ENCODE measurements at places on chromosomes 3 and 15.

DNA sequence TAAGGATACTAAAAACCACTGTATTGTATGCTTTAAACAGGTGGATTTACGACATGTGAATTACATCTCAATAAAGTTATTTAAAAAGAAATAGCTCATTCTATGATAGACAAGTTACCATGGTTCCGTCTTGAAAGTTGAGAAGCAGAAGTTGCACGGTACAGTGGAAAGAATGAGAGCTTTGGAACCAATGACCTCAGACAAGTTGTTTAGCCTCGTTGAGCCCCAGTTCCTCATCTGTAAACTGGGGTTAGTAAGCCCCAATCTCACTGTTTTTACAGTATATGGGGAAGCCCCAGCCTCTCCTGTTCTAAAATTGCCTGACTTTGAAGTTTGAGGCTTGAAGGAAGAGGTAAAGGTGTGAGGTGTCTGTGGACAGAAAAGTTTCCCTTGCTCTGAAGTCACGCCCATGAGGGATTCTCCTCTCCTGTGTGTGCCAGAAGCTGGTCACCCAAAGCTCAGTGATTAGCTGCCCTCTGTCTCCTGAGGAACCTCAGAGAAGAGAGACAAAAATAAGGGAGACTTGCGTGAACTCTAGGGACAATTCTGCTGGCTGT is 10.0 kb downstream of the CRYGS start:
- DNase-seq: no peak

DNA sequence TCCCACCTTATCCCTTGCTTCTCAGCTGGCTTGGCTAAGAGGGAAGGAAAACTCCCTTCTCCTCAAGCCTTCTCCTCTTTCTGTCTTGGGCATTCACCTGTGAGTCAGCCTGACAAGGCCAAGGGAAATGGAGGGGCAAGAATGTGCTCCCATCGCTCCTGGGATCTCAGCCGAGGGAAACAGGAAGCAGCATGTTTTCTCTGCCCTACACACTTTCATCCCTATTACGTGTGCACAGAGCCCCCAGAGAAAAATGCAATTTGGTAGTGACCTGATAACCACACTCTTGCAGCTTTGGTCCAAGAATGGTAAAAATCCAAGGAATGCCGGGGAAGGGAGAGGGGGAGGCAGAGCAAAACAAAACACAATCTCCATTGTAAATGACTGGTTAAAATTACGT is 32.9 kb upstream of the MTMR10 start:
- DNase-seq: no peak

GRCh38 chr3:45109771-45110508 is 36.2 kb downstream of the CDCP1 start:
- DNase-seq: no peak

DNA sequence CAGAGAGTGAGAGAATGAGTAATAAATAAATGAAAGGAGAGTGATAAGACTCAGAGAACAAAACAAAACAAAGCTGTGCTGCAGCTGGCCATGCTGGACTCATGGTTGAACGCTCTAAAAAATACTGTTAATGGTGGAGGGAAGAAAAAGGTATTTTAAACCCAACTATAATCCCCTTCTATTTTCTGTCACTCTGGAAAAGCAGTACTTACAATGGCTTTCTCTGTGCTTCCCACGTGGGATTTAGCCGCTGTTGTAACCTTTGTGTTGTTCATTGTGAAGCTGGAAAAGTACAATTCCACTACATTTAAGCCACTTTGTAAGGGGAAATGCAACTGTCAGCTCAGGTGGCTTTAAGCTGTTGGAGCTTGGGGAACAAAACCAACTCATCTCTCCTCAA is 917.7 kb downstream of the IGSF11 start:
- no peak for DNase-seq

- DNase-seq: no peak
Observed at GRCh38 chr3:50278123-50278879, 586 bp upstream of the LSMEM2 start.

GRCh38 chr3:173395412-173396181 is 1.9 kb upstream of the NLGN1 start:
- DNase-seq: peak; percentile 15

- DNase-seq: no peak
Observed at GRCh38 chr3:184040010-184040409, 8.5 kb downstream of the HTR3D start.

- no peak for DNase-seq
Observed at GRCh38 chr3:76456322-76456721, 583.6 kb upstream of the ROBO2 start.

DNA sequence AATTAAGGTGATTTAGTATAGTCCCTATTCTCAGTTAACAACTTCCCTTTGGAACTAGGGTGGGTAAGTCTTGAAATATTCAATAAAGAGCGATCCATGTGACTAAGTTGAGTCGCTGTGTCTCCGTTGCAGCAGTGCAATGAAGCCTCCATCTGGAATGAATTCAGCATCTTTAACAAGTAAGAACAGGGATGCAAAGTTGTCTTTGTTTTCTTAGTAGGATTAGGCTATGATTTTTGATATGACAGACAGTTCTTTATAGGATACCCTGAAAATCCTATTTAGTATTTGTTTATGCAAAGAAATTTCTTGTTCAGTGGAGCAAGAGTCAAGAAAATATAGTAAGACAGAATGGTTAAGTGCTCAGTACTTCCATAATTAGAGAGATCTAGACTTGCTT is 52.7 kb downstream of the RBMS3 start:
- DNase-seq: no peak

DNA sequence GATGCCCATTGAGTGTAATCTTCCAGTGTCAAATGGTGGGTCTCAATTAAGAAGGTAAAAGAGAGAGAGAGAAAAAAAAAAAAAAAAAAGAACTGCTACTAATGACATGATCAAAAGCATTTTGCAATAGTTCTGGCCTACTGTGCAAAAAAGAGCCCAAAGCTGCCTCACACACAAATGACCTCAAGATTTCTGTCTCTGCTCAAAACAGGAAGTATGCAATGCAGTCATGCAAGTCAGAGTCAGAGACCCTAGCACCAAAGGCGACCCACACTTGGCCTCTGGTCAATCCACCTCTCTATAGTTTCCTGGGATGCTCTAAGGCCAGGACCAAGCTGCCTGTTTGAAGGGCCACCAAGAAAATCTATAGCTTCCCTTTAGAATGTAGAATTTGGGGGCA is 323.5 kb downstream of the VPS13C start:
- DNase-seq: no peak

GRCh38 chr15:69074001-69074842 is 59.7 kb downstream of the NOX5 start:
- DNase-seq: no peak

DNA sequence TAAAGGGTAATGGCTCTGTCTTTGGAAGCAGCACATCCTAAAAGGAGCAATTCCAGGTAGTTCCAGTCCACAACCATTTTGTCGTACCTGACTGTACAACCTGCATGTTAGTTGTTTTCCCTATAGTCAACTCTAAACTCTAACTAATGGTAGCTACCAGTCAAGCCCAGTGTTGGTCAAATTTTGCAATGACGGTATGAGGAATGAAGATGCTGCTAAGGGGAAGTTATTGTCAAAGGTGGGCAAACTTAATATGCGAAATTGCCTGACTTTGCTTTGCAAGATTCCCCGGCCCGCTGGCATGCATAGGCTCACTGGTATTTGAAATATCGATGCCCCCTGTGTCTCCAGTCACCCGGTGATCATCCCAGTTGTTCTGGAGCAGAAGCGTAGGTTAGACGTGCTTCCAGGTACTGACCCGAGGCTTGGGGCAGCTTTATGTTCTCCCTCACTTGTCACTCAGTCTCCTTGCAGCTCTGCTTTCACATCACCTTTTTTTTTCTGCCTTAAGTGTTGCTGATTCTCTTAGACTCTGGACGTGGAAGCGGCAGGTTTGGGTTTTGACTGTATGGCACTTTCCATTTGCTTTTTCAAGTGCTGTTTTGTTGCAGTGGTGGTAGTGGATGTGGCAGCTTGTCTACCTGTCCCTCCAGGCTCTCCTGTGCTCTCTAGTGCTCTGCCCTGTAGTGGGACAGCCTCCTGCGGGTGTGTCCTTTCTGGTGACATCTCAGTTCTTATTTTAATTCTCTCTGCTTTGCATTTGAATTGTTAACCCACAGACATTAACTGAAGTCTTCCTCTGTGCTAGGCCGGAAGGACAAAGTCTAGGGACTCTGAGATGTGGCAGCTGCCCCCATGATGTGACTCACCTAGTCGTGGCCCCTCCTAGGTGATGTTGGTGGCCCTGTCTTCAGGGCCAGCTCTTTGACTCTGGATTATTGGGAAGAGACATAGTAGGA is 95.8 kb upstream of the UMPS start:
- no peak for DNase-seq

- DNase-seq: no peak
Observed at GRCh38 chr3:169104972-169105371, 558.5 kb downstream of the MECOM start.

DNA sequence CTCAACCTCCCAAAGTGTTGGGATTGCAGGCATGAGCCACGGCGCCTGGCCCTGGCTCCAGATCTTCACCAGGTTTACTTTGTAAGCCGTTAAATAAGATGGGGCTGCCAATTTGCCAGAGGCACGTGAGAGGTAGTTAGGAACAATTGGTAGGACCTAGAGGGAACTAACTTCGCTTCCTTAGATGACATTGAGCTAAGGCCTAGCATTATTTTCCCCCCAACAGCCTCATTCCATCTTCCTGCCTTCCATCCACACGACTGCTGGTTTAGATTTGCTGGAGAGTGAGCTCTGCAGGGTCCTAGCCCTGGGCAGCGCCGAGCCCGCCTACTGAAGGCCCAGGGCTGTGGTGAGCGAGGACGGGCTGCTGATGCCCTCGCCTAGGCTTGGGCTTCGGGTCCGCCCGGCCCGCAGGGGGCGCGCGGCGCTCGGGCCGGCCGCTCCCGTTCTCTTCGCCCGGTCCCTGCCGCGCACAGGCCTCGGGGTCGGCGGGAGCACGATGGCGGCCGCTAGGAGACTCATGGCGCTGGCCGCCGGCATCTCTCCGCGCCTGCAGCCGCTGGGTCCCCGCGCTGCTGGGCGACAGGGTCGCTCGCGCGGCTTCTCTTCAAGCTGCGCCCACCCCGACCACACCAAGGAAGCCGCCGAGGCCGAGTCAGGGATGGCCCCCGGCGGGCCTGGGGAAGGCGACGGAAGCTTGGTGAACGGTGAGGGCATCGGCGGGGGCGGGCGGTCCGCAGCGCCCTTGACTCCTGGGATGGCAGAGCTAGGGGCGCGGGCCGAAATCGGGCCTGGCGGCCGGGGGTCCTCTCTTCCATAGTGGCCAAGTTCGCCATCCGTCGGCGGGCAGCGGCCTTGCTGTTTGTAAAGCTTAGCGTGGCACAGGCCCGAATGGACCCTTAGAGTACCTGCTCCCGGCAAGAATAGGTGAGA is 21.9 kb downstream of the DHX30 start:
- peak; percentile 58 for DNase-seq

- no peak for DNase-seq
Observed at GRCh38 chr3:42123012-42123581, 31.9 kb downstream of the TRAK1 start.

DNA sequence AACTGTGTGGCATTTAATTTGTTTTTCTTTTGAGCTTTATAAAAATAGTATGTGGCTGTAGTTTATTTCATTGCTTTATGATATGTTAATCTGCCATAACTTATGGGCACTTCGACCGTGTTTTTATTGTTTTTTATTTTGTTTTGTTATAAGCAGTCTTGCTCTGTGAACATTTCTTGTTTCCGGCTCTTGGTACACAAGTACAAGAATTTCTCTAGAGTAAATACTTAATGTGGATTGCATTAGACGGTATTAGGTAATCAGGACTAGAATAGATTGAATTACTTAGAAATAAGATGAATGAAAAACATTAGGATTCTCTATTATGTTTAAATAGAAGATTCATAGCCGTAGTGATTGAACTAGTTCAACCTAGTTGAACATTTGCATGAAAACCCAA is 2.1 kb downstream of the ZFAND6 start:
- no peak for DNase-seq

DNA sequence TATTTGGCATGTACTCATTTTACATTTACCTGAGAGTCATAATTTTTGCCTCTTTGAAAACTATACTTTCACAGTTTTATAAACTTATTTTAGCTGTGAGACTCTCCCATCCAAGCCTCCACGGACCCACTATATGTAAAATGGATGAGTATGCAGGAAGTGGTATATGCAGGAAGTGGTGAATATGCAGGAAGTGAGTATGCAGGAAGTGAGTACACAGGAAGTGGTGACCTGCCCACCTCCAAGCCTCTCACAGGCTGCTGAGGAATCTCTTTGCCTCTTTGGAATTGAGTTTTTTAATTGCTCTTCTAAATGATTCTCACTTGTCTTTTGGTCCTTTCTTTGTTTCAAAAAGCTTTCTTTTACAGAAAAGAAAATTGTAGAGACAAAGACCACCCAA is 85.2 kb downstream of the KBTBD8 start:
- DNase-seq: peak; percentile 27

DNA sequence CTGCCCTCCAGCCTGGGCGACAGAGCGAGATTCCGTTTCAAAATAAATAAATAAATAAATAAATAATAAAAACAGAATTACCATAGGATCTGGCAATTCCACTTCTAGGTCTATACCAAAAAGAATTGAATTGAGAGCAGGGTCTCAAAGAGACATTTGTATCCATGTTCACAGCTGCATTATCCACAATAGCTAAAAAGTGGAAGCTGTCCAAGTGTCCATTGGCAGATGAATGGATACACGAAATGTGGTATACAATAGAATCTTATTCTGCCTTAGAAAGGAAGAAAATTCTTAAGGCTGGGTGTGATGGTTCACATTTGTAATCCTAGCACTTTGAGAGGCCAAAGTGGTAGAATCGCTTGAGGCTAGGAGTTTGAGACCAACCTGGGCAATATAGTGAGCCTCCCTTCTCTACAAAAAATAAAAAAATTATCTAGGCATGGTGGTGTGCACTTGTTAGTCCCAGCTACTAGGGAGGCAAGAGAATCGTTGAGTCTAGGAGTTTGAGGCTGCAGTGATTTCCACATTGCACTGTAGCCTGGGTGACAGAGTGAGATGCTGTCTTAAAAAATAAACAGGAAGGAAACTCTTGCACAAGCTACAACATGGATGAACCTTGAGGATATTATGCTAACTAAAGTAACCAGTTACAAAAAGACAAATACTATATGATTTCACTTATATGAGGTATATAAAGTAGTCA is 24.2 kb downstream of the PFKFB4 start:
- DNase-seq: no peak

- DNase-seq: no peak
Observed at GRCh38 chr3:126348308-126348920, 8.8 kb downstream of the KLF15 start.

GRCh38 chr15:29268706-29269484 is 727 bp downstream of the NSMCE3 start:
- DNase-seq: peak; percentile 34

GRCh38 chr15:90435652-90436337 is 47.8 kb downstream of the IQGAP1 start:
- no peak for DNase-seq
